ENCODE measurements at places on chromosomes 7 and 10. TPM values are rescaled to one million over a fixed set of nuclear protein-coding genes. Genes with fewer than 3 reads are reported as not detected.

GRCh38 chr7:148650232-148650858 lies 48.4 kb upstream of the CUL1 start:
- no peaks in the 10 kb centered on the region for H3K27me3 ChIP-seq
- no peak overlapping the region for H3K4me3 ChIP-seq
- DNase-seq = no peak
- no peak overlapping the region for H3K27ac ChIP-seq

DNA sequence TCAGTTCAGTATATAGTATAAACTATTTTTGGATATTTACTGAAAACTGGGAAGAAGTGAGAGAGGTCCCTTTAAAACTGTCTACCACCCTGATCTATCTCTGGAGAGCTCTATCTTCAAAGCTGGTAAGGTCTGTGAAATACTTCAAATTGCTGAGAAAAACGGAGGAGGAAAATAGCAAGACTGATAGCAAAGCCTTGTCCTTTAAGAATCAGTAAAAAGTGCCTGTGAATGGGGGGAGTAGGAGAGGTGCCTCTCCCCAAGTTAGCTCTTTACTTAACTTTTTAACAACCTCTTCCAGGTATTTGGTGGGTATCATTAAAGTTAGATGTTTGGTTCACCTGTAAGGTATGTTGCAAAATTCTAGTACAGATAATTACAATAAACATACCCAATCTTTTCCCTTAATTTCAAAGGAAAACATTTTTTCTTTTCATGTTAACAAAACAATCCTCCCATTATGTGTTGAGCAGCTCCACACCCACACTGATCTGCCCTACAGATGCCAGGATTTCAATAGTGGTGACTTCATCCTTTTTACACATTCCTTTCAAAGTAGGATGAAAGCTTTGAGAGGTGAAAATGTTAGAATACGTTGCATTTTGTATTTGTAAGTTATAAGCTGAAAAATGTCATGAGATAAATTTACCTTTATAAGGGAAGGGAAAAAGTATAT lies 149.2 kb downstream of the CRPPA start:
- H3K27ac ChIP-seq = no peak overlapping the region
- no peaks in the 10 kb centered on the region for H3K36me3 ChIP-seq
- DNase-seq = no peak
- H3K27me3 ChIP-seq = no peaks in the 10 kb centered on the region

GRCh38 chr7:48428091-48428684 lies 256.9 kb downstream of the ABCA13 start:
- no peak overlapping the region for H3K4me3 ChIP-seq
- H3K27me3 ChIP-seq = no peaks in the 10 kb centered on the region
- H3K27ac ChIP-seq = no peak overlapping the region
- DNase-seq = no peak
- no peaks in the 10 kb centered on the region for H3K36me3 ChIP-seq

GRCh38 chr10:19847321-19847720 lies 31.1 kb downstream of the PLXDC2 start:
- peaks cover 20% of the 10 kb centered on the region for H3K4me1 ChIP-seq
- H3K36me3 ChIP-seq = peaks cover 3% of the 10 kb centered on the region
- no peak for DNase-seq
- no peak overlapping the region for H3K4me3 ChIP-seq
- no peak overlapping the region for H3K27ac ChIP-seq

GRCh38 chr10:63247771-63248170 lies 114.6 kb downstream of the NRBF2 start:
- DNase-seq = no peak
- H3K4me1 ChIP-seq = peaks cover 4% of the 10 kb centered on the region
- no peak overlapping the region for H3K27ac ChIP-seq
- H3K27me3 ChIP-seq = no peaks in the 10 kb centered on the region
- no peak overlapping the region for H3K4me3 ChIP-seq

DNA sequence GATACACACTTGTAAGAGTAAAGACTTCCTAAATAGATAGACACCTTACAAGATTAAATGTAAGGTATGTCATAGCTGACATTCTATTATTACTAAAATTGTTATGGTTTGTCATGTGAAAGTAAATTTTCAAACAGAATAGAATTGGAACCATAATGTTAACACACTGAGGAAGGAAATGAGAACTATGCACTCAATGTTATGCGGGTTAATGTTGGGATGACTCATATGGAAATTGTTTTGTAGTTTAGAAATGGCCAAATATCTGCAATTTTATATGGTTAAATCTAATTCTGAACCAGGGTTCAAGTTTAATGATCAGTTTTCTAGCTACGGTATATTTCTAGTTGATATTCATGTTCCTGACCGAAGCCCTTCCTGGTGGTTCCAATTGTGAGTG lies 214.2 kb upstream of the ADO start:
- H3K4me1 ChIP-seq = peaks cover 1% of the 10 kb centered on the region
- no peaks in the 10 kb centered on the region for H3K36me3 ChIP-seq
- no peaks in the 10 kb centered on the region for H3K27me3 ChIP-seq
- no peak overlapping the region for H3K4me3 ChIP-seq
- H3K27ac ChIP-seq = no peak overlapping the region

- peaks cover 7% of the 10 kb centered on the region for H3K4me1 ChIP-seq
- H3K4me3 ChIP-seq = no peak overlapping the region
- H3K36me3 ChIP-seq = peaks cover 26% of the 10 kb centered on the region
- H3K27ac ChIP-seq = peak overlapping the region; percentile 26
- H3K27me3 ChIP-seq = no peaks in the 10 kb centered on the region
Observed at GRCh38 chr7:140678081-140678815, 5.5 kb downstream of the ADCK2 start.

DNA sequence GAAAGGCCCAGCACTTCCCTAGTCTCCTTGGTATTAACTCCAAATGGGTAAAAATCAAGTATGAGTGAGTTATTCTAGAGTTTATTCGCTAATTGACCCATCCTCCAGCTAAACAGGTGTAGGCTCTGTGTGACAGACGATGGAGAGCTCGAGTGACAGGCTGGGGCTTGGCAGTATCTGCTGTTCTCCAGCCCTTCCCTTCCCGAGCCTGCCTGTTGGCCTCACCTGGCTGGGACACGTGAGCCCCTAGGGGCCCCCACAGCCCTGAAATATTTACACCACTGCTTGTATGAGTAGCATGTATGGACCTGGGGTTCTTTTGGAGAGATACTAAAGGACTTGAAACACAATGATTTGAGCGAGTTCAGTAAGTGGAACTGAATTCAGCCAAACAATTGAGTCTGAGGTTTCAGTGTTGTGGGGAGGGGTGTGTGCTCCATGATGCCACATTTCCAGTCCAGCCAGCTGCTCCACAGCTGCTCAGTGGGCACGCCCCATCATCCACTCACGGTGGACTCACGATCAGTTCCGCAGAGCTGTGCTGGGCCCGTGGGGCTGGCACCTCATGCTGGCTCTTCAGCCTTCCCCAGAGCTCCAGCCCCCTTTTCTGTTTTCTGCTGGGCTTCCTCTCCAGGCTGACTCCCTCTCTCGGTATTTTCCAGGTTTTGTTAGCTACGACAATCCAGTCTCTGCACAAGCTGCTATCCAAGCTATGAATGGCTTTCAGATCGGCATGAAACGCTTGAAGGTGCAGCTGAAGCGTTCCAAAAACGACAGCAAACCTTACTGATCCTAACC lies 283.0 kb downstream of the USP6NL start:
- no peak overlapping the region for H3K27ac ChIP-seq
- no peak for DNase-seq
- H3K4me3 ChIP-seq = no peak overlapping the region
- no peaks in the 10 kb centered on the region for H3K36me3 ChIP-seq

GRCh38 chr10:77006836-77007511 lies 630.6 kb downstream of the KCNMA1 start:
- peaks cover 1% of the 10 kb centered on the region for H3K4me1 ChIP-seq
- DNase-seq = no peak
- no peak overlapping the region for H3K4me3 ChIP-seq
- H3K27me3 ChIP-seq = peaks cover 11% of the 10 kb centered on the region
- H3K36me3 ChIP-seq = no peaks in the 10 kb centered on the region
- H3K27ac ChIP-seq = no peak overlapping the region

- peaks cover 15% of the 10 kb centered on the region for H3K4me1 ChIP-seq
- peak; percentile 43 for DNase-seq
- peak overlapping the region; percentile 89 for H3K27ac ChIP-seq
- peak overlapping the region; percentile 27 for H3K4me3 ChIP-seq
- H3K36me3 ChIP-seq = peaks cover 3% of the 10 kb centered on the region
- no peaks in the 10 kb centered on the region for H3K27me3 ChIP-seq
Observed at GRCh38 chr7:13920053-13920697, 69.3 kb downstream of the ETV1 start.

DNA sequence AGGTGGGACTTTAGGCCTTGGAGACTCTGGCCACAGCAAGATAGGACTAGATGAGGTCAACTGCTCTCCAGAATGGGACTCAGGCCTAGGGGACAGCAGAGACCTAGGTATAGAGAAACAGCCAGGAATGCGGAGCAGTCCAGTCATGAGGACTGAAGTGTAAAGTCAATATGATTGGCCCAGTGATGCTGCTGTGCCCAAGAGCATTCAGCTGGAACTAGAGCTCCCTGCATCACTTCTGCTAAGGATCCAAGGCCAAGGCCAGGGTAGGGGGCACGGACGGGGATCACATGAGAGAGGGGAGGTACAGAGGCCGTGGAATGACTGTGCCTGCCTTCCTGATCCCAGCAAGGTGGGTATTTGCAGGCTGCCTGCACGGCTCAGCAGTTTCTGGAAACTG lies 237.9 kb downstream of the FRMD4A start:
- peaks cover 11% of the 10 kb centered on the region for H3K27me3 ChIP-seq
- H3K4me3 ChIP-seq = no peak overlapping the region
- no peak for DNase-seq
- no peak overlapping the region for H3K27ac ChIP-seq
- H3K4me1 ChIP-seq = peaks cover 6% of the 10 kb centered on the region

GRCh38 chr7:123746055-123746454 lies 2.7 kb downstream of the WASL start:
- no peaks in the 10 kb centered on the region for H3K36me3 ChIP-seq
- H3K4me3 ChIP-seq = peak overlapping the region; percentile 99
- H3K27ac ChIP-seq = peak overlapping the region; percentile 99
- no peaks in the 10 kb centered on the region for H3K27me3 ChIP-seq
- DNase-seq = no peak

The HKDC1 gene
- 4.1 TPM for total RNA-seq

The AKR1C8 gene
- not detected for total RNA-seq

The MARVELD1 gene
- total RNA-seq = 14.3 TPM

The PRKAR1B gene
- total RNA-seq = 51.6 TPM

The STK31 gene
- 1.6 TPM for total RNA-seq

All from progenitor cell of endocrine pancreas (in vitro differentiated cells).